Mucosa of gallbladder (tissue), 1 donor: ENCODE measurements at places on chromosomes 2 and 18.

DNA sequence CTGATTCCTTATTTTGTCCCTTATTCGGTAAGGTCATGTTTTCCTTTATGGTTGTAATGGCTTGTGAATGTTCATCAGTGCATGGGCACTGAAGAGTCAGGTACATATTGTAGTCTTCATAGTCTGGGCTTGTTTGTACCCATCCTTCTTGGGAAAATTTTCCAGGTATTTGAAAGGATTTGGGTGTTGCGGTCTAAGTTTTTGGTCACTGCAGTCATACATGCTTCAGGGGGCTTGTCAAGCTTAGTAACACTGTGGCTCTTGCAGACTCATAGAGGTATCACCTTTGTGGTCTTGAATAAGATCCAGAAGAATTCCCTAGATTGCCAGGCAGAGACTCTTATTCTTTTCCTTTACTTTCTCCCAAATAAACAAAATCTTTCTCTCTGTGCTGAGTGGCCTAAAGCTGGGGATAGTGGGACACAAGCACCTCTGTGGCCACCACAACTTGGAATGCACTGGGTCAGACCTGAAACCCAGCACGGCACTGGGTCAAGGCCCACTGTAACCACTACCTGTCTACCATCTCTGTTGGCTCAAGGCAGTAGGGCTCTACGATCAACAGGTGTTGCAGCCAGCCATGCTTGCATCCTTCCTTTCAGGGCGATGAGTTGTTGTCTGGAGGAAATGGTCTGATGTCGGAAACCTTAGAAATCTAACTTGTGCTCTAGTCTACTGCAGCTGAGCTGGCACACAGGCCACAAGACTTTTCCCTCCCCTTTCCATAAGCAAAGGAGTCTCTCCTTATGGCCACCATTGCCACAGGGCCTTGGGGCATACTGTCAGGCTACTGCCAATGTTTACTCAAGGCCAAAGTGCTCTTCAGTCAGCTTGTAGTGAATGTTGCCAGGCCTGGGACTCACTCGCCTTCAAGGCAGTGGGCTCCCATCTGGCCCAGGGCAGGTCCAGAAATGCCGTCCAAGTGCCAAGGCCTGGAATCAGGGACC lies 21.5 kb downstream of the IL1RN start:
- no peak for DNase-seq

DNA sequence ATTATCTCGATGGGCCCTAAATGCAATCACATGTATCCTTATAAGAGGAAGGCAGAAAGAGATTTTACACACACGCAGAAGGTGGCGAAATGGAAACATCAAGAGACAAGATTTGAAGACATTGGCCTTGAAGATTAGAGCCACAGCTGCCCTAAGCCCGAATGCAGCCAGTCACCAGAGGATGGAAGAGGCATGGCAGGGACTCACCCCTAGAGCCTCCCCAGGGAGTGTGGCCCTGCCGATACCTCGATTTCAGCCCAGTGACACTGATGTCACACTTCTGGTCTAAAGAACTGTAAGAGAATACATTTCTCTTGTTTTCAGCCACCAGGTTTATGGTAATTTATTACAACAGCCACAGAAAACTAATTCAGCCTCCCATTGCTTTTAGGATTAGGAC lies 17.4 kb downstream of the TTC39C start:
- no peak for DNase-seq

GRCh38 chr18:78125206-78125896 lies 854.3 kb upstream of the SALL3 start:
- no peak for DNase-seq

DNA sequence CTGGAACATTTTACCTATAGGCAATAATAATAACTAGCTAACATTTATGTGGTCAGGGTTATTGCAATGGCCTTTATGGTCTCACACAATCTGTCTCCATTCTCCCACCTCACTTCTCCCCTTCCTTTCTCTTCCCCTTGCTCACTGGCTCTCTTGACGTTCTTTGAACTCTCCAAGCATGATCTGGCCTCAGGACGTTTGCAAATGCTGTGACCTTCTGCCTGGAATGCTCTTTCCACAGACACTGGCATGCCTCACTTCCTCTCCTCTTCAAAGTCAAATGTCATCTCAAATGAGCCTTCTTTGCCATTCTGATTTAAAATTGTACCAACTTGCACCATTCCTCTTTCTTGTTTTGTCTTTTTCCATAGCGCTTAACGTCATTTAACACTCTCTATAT lies 25.3 kb upstream of the GCG start:
- no peak for DNase-seq

- no peak for DNase-seq
Observed at GRCh38 chr2:60422826-60423483, 130.5 kb downstream of the BCL11A start.

DNA sequence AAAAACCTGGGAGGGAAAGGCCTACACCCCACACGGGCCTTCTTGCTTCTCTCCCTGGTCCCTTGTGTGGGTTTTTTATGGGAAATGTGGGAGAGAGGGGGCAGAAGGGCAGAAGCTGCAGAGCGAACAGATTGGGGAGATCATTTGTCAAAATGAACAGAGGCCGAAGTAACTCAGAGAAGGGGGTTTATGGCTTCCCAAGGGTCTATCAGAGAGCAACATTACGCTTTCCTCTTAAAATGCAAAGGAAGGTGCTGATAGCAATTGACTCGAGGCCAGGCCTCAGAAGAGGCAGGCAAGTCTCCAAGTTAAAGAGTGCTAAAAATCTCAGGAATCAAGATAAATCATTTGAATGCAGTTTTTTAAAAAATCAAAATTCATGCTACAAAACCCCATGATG lies 101.5 kb downstream of the SGPP2 start:
- no peak for DNase-seq

DNA sequence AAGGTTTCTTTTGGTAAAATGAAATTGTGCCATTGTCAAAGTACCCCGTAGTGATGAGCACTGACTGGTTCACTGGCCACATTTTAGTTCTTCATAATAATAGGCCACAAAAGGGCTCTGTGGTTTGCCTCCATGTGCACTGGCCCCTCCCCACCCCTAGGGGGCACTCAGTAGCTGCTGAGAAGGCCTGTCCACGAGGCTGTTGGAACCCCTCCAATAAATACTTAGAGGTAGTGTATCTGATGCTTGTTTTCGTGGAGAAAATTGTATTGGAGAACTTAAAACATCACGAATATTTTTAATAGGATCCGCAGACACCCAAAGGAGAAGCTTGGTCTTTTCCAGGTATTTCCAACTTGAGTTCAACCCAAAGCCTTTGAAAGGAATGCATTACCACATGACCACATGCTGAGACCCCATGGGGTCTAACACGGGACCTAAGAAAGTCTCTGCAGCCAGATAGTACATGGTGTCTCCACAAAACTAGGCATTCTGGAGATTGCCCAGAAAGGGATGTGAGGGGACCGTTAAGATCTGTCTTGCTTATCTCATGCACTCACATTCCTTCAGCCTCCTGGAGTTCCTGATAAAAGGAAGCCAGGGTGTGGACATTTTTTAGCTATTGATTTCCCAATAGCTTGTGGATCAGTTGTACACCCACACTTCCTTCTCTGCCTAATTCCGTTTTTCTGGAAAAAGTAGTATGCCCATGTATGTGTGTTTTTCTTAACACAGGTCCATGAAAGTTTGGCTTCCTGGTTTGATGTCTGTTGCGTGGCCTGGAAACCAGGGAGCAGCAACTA lies 28.5 kb upstream of the NOSTRIN start:
- peak; percentile 59 for DNase-seq

DNA sequence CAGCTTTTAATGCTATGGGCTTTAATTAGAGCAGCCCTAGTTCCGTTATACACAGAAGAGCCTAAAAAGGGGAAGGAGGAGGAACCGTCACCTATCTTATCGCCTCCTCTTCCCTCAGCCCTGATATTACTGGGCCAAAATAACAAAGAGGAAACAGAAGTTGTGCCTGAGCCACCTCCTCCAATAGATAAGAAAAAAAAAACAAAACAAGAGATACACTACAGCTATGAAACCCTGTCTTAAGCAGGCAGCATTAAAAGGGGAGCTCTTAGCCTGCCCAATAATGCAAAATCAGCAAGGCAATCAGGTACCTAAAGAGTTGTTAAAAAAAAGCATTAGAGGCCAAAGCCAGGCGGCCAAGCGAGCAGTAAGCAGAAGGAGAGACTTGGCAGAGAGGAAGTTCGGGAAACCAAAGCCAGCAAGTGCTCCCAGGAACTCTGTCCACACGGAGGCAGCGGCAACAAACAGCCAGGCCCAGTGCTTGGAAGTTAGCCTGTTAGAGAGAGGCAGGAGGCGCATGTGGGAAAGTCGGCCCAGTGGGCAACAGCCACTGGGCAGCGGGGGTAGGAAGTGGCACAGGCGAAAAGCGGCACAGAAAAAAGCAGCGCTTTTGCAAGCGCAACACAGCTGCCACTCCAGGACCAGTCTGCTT lies 41.8 kb upstream of the PDK1 start:
- no peak for DNase-seq

DNA sequence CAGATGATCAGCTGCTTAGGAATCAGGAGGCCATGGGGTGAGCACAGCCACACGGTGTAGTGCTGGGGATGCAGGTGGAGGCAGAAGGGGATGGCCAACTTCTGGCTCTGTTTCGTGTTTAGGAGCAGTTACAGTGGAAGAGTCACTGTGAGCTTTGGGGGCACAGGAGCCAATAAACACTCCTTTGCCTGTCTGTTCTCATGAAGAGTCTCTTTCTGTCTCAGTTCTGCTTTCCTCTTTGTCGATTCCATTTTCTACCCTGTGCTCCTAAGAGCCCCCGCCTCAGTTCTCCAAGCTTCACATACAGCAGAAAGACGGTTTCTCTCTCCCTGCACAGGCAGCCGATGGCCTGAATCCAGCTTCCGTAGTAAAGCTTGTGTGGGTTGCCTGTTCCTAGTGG lies 21.0 kb upstream of the RRM2 start:
- no peak for DNase-seq

DNA sequence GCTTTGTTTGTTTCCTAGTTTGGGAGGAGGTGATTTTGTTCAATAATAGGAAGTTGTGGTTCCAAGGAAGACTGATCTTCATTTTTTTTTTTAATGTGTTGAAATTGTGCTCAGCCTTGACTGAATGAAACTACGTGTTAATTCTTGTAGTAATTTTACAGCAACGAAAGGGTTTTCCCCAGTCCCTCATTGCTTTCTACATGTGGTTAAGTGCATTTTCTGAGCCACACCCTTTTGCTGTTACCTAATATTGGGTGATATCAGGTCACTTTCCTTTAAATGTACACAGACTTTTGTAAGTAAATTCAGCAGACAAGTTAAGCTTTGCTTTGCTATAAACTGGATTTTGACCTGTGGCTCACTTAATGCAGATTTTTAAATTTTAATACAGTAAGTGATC lies 73.6 kb downstream of the OTX1 start:
- DNase-seq: no peak

DNA sequence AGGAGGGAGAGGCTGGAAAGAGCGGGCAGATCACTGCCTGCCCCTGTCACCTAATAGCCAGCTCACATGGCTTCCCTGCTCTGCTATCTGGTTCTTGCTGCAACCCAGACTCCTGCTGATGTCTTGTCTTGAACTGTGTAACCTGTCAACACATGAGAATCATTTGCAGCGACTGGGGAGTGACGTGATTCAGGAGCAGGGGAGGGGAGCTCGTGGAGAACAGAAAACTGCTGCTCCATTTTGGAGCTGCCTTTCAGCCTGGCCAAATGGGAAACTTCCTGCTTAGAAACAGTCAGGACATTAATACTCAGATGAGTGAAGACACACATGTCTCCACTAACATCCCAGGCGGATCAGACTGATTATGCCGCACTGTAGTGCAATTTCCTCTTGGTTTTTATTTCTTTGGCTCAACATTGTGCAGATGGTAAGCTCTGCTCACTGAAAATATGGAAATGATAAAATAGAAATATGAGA lies 38.1 kb downstream of the RPL37A start:
- DNase-seq: no peak

DNA sequence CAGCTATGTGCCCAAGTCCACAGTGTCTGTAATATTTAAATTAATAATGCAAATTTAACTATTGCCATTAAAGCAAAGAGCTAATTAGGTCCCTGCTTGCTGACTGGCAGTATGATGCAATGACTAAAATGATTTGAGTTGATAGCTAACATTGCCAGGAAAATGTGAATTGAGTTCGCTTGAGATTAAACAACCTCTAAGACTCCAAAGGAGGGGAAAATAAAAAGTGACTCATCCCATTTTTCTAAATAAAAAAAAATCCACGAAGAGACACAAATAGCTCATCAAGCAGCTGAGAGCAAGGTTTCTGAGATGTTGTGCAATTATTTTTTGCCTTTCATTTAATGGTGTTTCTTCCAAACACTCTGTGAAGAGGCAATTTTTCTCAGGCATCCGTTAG lies 413.0 kb downstream of the MTX2 start:
- DNase-seq: no peak

DNA sequence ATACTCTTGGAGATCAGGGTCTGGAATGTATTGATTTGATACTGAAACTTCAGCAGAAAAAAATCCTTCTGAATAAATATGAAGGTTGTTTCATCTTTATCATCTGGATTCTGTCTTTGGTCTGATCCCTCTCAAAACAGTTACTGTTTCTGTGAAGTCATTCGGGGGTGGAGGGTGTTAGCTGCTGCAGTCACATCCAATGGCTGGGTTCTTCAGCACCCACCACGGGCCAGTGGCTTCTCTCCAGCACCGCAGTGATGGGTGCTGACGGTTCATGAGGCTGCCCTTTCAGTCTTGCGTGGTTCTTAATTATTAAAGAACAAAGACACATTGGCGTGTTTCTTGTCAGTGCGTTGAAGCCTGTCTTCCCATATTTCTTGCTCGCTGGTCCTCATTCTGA lies 148.0 kb downstream of the LDLRAD4 start:
- no peak for DNase-seq

DNA sequence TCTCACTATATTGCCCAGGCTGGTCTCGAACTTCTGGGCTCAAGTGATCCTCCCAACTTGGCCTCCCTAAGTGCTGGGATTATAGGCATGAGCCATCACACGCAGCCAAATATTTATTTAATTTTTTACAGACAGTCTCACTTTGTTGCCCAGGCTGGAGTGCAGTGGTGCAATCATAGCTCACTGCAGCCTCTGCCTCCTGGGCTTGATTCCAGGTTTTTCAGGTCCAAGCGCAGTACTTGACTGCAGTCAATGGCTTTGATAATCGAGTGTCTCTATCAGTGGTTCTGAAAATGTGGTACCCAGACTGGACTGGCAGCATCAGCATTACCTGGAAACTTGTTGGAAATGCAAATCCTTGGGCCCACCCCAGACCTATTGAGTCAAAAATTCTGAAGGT lies 63.1 kb downstream of the PLB1 start:
- no peak for DNase-seq

DNA sequence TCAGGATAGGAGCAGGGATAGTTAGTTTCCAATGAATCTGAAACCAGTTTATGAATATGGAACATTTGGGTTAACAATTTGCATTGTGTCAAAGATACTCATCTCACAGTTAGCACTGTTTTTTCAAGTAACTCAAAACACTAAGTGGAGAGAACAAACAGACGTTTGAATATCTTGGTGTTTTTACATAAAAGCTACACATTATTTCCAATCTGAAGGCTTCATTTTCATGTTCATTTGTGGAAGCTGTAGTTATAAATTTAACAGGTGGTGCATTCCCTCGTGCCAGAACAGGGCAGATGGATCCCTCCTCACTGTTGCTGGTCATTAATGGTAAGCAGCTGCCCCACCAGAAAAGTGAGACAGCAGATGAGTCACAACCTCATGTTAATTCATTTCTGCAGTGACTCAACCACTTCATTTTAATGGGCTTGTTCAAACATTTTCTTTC lies 286.9 kb downstream of the TMX3 start:
- DNase-seq: no peak

GRCh38 chr2:15667809-15668556 lies 76.3 kb downstream of the DDX1 start:
- DNase-seq: no peak
